Muscle of arm (tissue), 14 donors: ENCODE measurements at places on chromosomes 3 and 15. TPM values are rescaled to one million over a fixed set of nuclear protein-coding genes. Genes with fewer than 3 reads are reported as not detected.

DNA sequence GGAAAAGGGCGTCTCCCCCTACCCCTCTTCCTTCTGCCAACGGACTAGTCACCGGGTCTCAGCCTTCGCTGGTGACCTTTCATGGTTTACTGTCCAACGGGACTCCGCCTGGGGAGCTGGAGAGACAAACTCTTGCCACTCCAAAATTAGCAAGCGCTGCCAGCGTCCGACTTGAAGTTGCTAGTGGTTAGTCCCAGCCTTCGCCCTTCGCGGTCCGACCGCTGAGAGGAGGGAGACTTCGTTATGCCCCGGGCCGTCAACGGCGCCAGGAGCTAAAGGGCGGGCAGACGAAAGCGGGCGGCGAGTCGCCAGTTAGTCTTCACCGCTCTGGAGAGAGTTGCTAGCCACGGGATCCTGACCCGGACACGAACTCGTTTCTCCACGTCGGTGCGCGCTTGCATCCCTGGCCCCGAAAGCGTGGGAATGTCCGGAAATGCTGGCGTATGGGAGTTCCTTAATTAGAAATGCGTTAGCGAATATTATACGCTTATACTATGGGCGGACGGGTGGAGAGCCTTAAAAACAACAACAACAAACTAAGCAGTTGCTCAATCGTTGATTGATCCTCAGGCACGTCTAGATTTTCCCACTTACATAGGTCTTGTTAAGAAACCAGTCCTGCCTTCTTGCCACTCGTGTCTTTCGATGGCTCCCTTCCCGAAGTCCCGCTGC, 716 bp downstream of the SMC4 start:
- peak; percentile 54 for DNase-seq

DNA sequence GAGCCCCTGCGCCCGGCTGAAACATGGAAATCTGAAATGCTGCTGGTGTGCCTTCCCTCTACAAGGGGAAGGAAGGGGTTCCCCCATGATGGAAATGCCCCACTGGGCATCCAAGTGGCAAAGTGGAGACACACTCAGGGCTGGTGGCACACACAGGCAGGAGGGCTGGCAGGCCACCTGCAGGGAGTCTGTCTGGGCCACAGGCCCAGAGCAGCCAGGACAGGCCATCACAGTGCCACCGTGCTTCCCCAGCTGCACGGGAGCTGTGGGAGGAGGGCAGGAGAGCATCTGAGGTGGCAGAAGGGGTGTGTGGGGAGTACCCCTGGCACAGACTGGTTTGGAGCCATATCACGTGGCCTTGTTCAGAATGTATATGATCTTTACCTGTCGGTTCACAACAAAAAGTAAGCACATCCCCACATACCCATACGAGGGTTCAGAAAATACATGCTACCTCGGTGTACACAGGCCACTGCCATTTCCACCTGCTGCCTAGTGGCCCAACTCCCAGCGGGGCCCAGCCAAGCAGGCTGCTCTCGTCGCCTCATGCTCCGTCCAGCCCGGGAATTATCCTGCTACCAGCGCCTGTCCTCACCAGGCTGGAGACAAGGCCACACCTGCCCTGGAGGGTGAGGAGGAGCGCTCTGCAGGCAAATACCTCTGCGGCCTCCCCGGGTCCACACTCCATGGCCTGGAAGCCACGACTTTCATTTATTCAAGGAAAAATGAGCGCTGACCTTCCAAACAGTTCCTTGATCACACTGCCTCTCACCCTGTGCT, 22.6 kb upstream of the DUSP7 start:
- DNase-seq = no peak

The PARP15 gene
- 3.7 TPM for polyA plus RNA-seq

The AMOTL2 gene
- 52.6 TPM for polyA plus RNA-seq
